ENCODE measurements at places on chromosomes 4 and X. TPM values are rescaled to one million over a fixed set of nuclear protein-coding genes. Genes with fewer than 3 reads are reported as not detected.

Gene CFP
- total RNA-seq = 25.9 TPM

Gene CHST7
- 9.9 TPM for total RNA-seq

Gene STK32B
- not detected for total RNA-seq

Gene SLC10A4
- total RNA-seq = not detected

Gene CYSLTR1
- 20.8 TPM for total RNA-seq

Gene BMP3
- total RNA-seq = not detected

Measured in activated CD4-positive, alpha-beta T cell treated with anti-CD3 and anti-CD28 coated beads, Interleukin-2, amount 10 ng/mL, durations not matched to agents 7 days and 5 days (primary cell).